Fibroblast of skin of left biceps (primary cell): ENCODE measurements at places on chromosomes 1 and 21.

- no peak for DNase-seq
Measured at GRCh38 chr1:110880708-110881374, 7.9 kb downstream of the CD53 start.

- no peak for DNase-seq
Measured at GRCh38 chr1:226603858-226604559, 55.4 kb downstream of the STUM start.

- no peak for DNase-seq
Measured at GRCh38 chr1:177007437-177008161, 156.9 kb downstream of the ASTN1 start.

- DNase-seq, result no peak
Measured at GRCh38 chr1:6093611-6094010, 47.9 kb downstream of the KCNAB2 start.

DNA sequence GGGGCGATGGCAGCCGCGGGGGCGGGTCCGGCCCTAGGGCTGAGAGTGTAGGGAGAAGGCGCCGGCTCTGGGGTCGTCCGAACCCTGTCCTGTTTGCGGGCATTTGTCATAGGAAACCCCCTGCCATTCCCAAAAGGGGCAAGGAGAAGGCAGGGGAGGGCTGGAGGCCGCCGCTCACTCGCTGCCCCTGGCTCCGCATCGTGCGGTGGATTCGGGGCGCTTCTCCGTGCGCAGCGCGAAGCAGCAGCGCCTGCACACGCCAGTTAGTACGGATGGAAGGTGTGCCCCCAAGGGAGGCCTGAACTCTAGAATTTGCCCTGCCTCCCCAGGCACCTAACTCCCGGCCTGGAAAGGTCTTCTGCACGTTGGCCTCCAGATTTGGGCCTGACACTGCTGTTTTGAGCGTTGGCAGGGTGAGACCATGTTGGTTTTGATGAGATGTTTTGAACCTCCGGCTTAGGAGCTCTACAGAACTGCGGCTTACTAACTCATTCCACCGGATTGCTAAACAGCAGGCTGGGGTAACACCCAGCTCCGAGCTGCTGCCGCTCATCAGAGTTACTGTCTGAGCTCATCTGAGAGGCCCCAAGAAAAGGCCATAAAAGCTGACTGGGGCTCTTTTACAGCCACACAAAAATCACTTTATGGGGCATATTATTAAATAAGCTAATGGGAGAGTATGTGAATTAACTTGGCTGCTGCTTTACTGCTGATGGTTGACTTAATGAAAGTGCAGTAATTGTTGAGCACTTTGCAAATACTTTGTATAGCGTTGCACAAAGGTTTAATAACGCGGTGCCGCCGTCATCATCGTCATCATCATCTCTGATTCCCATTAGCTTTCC lies 987 bp downstream of the GPR137B start:
- peak; percentile 14 for DNase-seq

DNA sequence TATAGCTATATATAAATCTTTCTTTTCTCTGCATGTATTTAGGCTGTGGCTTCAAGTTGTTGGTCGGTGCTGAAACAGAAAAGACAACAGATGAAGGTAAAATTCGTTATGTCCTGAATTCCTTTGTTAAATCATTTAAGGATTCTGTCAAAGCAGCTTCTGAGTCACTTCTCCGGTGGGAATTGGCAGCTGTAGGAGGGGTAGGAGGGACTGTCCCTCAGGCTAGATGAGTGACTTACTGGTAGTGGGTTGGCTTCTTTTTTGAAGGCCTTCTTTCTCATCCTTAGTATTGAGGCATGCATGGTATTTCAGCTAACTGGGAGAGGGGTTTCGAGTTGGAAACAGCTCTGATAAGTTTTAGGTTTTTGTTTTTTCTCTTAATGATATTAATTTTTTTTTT lies 22.1 kb upstream of the NEXN start:
- no peak for DNase-seq

GRCh38 chr1:45615885-45616284 lies 8.0 kb downstream of the CCDC17 start:
- DNase-seq, result no peak

DNA sequence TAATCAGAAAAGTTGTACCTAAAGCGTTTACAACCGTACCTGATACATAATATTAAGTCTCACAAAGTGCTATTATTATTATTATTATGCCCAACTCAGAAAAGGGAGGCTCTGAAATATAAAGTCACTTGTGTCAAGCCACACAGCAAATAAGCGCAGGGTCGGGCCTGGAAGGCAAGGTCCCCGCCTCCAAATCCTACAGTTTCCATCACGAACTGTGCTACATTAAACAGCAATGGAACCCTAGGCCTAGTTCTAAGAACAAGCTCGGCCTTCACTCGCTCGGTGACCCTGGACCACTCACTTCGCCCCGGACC lies 549 bp downstream of the PARS2 start:
- DNase-seq, result no peak

- no peak for DNase-seq
Measured at GRCh38 chr1:20112279-20113000, 6.9 kb downstream of the PLA2G2D start.

- peak; percentile 24 for DNase-seq
Measured at GRCh38 chr1:89104147-89104546, 21.8 kb downstream of the GBP2 start.

GRCh38 chr1:225754940-225755641 lies 22.5 kb upstream of the SRP9 start:
- no peak for DNase-seq

- DNase-seq, result no peak
Measured at GRCh38 chr1:156549390-156549789, 23.0 kb downstream of the IQGAP3 start.

DNA sequence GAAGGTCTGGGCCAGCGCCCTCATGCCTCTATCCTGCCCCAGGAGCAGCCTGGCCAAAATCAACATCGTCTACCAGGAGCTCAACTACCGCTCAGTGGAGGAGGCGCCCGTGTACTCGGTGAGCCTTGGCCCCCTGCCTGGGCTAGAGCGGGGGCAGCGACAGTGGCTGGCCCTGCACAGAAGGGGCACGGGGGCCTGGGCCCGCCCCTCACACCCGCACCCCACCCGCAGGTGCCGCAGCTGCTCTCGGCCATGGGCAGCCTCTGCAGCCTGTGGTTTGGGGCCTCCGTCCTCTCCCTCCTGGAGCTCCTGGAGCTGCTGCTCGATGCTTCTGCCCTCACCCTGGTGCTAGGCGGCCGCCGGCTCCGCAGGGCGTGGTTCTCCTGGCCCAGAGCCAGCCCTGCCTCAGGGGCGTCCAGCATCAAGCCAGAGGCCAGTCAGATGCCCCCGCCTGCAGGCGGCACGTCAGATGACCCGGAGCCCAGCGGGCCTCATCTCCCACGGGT lies 10.8 kb downstream of the SCNN1D start:
- no peak for DNase-seq

GRCh38 chr1:111496398-111496797 lies 7.0 kb downstream of the ADORA3 start:
- DNase-seq, result no peak

DNA sequence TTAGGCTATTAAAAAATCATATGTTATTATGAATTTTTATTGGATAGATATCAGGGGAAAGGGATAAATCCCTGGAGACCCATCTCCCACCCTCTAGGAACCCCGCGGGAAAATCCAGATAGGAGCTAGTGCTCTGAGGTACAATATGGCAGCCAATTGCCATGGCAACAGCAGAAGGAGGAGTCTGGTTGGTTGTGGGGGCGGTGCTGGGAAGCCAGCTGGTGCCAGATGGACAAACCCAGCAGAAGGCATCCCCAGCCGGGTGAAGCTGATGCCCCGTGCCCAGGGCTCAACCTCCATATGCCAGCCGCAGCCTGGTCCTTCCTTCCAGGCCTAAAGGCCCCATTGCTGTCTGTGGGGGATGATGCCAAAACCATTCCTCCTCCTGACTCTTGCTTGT lies 38.3 kb downstream of the RHBG start:
- no peak for DNase-seq

GRCh38 chr1:212257157-212257556 lies 28.1 kb upstream of the PPP2R5A start:
- no peak for DNase-seq

DNA sequence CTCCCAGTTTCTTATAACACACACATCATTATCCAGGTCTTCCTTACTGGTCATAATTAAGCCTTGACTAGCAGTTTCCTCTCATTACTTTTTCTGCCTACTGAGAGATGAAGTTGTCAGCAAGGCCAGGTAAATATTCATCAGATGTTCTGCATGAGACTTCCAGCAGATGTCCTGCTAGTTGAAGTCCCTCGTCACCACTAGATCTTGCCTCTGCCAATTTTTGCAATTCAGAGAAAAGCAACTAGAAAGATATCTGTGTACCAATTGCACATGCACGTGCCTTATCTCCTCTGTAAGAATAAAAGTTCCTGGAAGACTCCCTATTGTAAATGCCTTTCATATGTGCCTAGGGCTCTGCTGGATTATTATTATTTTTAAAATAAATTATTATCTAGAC lies 18.3 kb downstream of the ACKR1 start:
- DNase-seq, result no peak

DNA sequence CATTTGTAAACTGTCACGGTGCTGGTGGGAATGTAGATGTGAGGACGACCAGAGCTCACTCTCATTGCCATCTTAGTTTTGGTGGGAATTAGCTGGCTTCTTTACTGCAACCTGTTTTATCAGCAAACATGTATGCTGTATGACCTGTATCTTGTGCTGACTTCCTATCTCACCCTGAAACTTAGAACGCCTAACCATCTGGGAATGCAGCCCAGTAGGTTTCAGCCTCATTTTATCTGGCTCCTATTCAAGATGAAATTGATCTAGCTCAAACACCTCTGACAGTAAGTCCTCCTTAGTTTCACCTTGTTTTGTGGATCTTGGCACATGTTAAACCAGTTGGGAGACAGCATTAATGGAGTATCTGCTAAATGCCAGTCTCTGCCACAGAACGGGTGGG lies 174.6 kb downstream of the HLX start:
- no peak for DNase-seq

- DNase-seq, result no peak
Measured at GRCh38 chr21:31545036-31545435, 114.5 kb upstream of the SOD1 start.

DNA sequence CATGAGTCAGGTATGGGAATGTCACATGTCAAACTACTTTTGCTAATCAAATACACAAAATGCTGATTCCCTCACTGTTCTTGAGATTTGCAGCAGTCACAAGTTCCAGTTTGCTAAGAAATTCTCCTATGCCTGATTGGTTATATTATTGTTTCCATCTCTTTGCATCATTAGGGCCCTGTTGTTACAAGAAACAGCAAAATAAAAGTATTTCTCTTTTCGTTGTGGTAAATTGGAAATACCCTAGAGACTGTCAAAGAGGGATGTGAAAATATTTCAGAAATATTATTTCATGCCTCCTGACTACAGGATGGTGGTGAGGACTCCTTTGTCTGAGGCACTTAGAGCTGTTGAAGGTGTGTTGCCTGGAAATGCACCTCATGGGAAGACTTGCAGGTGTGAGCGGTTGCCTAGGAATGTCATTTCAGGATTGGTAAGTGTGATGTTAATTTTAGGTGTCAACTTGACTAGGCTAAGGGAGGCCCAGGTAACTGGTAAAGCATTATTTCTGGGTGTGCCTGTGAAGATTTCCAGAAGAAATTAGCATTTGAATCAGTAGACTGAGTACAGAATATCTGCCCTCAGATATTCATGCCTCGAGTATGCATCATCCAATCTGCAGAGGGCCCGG lies 117.4 kb downstream of the ROR1 start:
- DNase-seq, result no peak

- no peak for DNase-seq
Measured at GRCh38 chr1:171988243-171988885, 147.1 kb downstream of the DNM3 start.

- no peak for DNase-seq
Measured at GRCh38 chr1:95340061-95340460, 106.1 kb downstream of the RWDD3 start.

DNA sequence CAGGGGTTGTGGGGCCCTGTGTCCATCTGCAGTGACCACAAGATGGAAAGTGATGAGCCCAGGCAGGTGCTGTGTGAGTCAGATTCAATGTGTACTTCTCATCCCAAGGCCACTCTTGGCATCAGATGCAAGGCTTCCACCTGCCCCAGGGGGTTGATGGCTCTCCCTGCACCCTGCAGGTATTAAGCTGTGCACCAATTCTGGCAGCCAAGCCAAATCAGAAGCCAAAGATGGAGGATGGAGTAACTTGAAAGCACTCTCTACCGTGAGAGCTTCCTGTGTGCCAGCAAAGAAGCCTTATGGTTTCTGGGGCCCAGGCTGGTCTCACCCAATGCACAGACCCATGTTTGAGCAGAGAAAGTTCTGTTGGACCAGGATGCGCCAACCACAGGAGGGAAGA lies 44.3 kb upstream of the TENT5C start:
- no peak for DNase-seq

- DNase-seq, result no peak
Measured at GRCh38 chr1:65372557-65372956, 47.9 kb upstream of the LEPR start.

GRCh38 chr1:223189903-223190724 lies 47.1 kb upstream of the TLR5 start:
- DNase-seq, result peak; percentile 5

DNA sequence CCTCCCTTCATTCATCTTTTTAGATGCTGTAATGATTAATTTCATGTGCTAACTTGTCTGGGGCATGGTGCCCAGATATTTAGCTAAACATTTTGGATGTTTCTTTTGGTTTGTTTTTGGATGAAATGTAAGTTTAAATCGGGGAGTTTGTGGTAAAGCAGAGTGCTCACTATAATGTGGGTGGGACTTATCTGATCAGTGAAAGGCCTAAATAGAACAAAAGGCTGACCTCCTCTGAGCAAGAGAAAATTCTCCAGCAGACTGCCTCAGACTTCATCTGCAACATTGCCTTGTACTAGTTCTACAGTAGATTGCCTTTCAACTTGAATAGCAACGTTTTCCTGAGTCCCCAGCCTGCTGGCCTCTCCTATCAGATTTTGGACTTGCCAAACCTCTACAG lies 183.6 kb downstream of the S1PR1 start:
- no peak for DNase-seq
